ENCODE measurements at places on chromosomes 6 and 20.

- no peak for DNase-seq
Measured at GRCh38 chr6:3610921-3611320, 140.6 kb downstream of the PXDC1 start.

DNA sequence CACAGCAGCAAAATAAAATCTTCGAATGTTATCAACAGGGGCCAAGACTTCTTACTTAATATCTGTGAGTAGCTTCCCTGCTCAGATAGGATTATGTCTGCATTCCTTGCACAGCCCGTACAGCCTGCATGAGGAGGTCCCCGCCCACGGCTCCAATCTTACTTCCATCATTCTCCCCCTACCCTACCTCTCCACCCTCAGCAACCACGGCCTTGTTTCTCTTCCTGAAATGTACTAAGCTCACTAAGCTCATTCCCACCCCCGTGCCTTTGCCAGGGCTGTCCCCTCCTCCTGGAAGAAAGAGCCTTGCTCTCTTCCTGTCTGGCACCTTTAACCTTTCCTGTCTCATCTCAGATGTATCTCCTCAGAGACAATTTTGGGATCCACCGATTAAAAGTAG lies 120.4 kb downstream of the BCAS1 start:
- DNase-seq = no peak

- peak; percentile 29 for DNase-seq
Measured at GRCh38 chr6:160400446-160400845, 52.3 kb downstream of the SLC22A3 start.

DNA sequence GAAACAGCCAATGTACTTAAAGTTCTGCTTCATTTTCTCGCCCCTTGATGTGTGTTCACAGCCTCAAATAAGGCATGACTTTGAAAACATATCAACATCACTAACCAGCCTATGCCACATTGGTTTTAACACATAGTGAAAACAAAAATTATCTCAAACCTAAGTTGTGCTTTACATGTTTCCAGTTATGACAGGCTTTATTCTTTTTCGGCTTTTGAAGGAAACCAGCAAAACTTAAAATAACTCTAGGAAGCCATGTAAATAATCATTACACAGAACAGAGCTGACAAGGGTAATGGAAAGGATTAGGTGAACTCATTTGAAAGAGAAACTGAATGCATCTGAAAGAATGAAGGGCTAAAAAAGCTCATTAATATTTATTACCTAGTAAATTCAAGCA lies 42.1 kb downstream of the BMP5 start:
- DNase-seq = no peak

DNA sequence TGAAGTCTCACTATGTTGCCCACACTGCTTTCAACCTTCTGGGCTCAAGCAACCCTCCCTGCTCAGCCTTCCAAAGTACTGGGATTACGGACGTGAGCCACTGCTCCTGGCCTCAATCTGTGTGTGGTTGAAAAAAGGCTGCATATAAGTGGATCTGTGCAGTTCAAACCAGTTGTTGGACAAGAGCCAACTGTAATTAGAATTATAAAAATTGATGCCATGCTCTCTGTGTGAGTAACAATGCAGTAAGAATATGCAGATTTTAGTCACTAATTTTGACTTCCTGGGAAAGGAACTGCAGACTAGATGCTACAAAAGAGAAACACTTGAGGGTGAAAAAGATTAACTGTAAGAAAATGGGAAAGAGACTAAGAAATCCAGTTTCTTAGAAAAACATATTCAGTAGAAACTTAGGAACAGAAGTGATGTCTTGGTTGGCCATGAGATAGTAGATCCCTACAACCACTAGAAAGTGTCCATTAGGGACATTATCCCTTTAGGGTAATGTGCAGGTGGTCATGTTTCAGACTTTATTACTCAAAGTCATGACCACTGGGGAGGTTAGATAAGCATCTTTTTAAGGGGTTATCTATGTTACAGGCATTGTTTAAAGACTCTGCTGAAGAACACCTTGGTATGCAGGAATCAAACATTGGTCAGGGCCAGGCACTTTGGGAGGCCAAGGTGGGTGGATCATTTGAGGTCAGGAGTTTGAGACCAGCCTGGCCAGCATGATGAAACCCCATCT lies 26.3 kb downstream of the ITCH start:
- peak; percentile 23 for DNase-seq

- no peak for DNase-seq
Measured at GRCh38 chr6:73152966-73153757, 72.1 kb downstream of the KHDC1L start.

DNA sequence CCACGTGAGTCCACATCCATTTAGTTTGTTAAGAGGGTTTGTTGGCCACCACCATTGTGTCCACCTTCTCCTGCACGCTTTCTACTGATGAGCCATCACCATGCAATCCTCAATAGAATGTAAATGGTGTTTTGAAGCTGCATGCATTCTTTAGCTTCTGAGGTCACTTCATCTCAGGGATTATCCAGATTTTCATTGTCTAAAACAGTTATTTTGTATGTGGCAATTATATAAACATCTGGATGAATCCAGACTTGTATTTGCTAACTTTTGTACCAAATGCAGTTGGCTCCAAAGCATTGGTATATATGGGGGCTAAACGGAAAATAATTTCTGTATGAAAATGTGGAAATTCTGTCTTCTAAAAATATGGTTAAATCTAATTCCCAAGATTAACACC lies 231.2 kb upstream of the ARID1B start:
- no peak for DNase-seq

- DNase-seq = no peak
Measured at GRCh38 chr6:49097116-49097515, 365.9 kb downstream of the MMUT start.

DNA sequence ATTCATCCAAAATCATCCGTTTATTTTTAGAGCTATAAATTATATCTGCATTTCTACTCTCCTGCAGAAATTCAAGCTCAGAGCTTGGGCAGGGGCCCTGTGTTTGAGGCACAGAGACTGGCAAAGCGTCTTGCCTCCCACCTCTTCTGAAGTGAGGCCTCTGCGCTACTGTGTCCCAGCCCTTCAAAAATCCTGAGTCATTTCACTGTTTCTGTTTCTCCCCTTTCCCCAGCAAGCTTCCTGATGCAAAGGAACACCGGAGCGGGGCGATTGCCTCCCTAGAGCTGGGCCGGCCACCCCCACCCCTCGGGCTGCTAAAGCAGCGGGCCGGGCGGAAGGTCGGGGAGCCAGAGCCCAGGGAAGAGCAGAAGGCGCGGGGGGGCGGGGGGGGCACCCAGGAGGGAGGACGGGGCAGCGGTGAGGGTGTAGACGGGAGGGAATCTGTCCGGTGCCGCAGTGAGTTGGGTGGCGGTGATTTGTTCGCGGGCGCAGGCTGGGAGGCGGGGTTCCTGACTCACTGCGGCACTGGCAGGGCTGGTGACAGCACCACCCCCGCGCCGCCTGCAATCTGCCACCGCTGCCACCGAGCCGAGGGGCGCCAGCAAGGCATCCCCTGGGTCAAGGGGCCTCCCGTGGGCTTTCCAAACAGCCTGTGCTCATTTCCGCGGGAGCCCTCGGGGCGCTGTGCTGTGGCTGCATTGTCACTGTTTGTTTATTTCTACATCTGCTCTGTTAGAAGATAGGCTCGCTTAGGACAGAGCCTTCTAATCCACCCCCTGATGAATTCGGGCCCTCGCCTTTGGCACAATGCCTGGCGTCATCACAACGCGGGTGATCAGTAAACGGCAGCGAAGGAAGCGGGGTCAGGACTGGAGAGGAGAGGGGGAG lies 46.5 kb upstream of the SNAP25 start:
- DNase-seq = peak; percentile 70

GRCh38 chr20:36700438-36700837 lies 45.5 kb downstream of the NDRG3 start:
- DNase-seq = no peak

- no peak for DNase-seq
Measured at GRCh38 chr6:71292001-71292400, 3.4 kb downstream of the OGFRL1 start.

DNA sequence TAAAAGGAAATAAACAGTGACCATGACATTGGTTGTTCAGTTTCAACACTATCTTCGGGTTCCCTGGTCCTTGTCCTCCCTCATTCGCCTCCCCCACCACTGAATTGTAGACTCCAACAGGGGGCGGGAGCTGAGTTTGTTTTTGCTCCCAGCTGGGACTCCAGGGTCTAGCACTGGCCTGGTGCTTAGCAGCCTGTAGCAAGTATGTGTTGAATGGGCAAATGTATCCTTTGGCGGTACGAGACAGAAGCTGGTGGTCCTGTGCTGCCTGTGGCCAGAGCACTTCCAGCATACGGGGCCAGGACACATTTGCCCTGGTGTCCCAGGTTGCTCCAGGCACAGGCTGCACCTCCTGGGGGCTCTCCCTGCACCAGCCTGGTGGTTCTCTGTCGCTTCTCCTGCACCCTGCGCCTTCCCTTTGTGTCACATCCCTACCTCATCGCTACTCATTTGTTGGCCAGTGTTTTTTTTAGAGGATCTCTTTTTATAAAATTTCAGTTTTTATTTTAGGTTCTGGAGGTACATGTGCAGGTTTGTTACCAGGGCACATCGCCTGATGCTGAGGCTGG lies 40.1 kb downstream of the PHACTR3 start:
- no peak for DNase-seq

- DNase-seq = no peak
Measured at GRCh38 chr20:2883726-2884637, 10.7 kb downstream of the PTPRA start.

GRCh38 chr6:55825402-55826051 lies 49.9 kb downstream of the BMP5 start:
- peak; percentile 46 for DNase-seq

DNA sequence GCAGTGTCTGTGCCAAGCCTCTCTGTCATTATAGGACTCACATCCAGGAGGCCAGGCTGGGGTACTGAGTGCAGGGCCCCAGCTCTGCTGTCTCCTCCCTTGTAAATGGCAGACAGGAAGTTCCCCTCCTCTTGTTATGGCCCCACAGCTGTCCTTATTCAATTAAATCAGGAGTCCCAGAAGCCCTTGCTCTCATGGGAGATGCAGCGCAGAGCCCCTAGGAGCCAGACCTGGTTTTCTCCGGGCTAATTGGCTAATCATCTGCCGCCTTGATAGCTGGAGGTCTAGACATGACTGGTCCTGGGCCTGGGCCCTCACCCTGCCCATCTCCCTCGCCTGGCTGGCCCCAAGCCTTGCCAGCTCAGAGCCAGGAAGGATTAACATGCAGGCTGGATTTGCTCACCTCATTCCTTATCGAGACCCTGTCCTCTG lies 172.0 kb downstream of the VEGFA start:
- no peak for DNase-seq

DNA sequence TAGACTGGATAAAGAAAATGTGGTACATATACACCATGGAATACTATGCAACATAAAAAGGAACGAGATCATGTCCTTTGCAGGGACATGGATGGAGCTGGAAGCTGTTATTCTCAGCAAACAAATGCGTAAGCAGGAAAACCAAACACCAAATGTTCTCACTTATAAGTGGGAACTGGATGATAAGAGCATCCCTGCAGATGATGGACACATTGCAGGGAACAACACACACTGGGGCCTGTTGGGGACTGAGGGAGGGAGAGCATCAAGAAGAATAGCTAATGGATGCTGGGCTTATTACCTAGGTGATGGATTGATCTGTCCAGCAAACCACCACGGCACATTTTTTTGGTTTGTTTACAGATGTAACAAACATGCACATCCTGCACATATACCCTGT lies 470.5 kb upstream of the CITED2 start:
- no peak for DNase-seq

DNA sequence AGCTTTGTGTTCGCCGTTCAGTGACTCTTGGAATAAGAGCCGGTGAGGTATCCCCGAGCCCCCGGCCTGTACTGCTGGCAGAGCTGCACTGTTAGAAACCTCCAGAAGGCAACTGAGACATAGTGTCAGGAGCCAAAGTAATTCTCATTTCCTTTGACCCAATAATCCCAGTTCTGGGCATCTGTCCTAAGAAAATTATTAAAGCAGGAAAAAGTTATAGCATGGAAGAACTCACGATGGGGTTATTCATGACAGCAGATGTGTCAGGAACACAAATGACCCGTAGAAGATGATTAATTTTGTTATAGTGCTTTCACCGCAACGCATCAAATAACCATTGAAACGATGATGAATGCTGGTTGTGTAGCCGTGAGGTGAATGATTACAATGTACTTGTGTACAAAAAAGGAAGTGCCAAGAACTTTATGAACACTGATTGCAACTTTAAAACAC lies 20.3 kb downstream of the CYP21A2 start:
- peak; percentile 71 for DNase-seq

DNA sequence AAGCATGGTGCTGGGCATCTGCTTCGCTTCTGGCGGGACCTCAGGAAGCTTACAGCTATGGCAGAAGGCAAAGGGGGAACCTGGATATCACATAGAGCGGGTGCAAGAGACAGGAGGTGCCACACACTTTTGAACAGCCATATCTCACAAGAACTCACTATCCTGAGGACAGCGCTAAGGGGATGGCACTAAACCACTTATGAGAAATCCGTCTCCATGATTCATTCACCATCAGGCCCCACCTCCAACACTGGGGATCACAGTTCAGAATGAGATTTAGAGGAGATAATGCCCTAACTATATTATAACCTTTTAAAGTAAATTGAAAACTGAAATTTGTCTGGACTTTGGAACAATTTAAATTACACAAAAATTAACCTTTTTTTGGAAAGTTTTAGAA lies 37.8 kb upstream of the SUMO4 start:
- DNase-seq = no peak

DNA sequence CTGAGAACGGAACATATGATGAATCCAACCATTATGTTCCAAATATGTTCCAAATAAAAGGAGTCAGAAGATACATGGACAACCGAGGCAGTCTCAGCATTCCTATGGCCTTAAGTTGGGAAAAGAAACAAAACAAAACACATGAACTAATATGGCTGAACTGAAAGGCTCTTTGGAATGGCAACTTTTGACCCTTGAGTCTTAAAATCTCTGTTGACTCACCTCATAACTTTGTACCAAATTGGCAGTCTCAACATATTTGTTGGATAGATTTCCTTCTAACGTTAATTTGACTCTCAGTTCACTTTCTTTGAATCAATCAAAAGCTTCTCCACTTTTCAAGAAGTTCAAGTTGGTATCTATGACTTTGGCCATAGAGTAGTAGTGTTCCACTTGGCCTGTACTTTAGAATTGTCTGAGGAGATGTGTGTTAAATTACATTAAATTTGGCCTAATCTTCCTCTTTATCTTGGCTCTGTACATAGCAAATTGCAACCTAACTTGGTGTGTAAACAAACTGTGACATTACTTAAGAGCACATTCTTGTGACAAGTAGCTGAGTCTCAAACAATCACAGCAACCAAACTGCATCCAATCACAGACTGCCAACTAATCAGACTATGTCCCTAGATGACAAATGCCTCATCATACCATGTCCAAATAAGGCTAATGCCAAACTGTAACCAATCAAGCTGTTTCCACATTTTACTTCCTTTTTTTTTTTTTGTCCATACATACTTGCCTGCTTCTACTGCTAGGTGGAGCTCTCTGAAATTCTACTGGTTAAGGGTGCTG lies 208.8 kb downstream of the BMP2 start:
- DNase-seq = no peak

DNA sequence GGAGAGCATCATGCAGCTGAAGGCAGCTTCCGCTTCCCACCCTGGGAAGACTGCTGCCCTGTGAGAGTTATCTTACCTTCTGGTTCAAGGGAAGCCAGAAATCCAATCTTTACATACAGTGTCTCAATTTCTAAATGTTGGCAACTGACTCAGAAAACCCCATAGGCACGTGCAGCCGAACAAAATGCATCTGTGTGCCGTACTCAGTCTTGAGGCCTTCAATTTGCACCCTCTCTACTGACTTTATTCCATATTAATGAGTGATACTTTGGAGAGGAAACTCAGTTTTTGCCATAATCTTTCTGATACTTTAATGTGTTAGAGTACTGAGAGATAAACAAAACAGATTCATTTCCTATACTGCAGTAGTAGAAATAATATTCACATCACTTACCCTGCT lies 172.5 kb upstream of the C6orf118 start:
- no peak for DNase-seq

Measured in astrocyte of the hippocampus (primary cell).